ENCODE measurements at places on chromosomes 13 and 19.

DNA sequence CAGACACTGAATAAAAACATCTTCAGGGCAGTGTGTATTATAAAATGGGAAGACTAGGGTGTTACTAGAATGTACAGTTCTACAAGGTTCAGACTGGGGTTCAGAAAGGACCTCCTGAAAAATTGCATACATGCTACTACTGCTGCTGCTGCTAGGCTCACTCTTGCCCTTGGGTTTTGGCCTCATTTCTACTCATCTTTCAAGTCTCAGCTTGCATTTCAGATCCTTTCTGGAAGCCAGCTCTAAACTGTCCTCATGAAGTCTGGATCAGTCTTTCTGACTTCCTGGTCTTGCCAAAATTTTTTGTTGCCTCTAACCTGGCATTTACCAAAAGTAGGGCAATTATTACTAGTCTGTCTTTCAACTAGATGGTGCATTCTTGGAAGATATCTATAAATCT, 393.3 kb downstream of the DIAPH3 start:
- H3K4me3 ChIP-seq: no peak overlapping the region
- no peak for DNase-seq
- no peaks in the 10 kb centered on the region for H3K27me3 ChIP-seq

- H3K4me1 ChIP-seq: no peaks in the 10 kb centered on the region
- no peaks in the 10 kb centered on the region for H3K27me3 ChIP-seq
- H3K4me3 ChIP-seq: no peak overlapping the region
- DNase-seq: no peak
These were observed 1610.7 kb upstream of the PCDH20 start for GRCh38 chr13:63026285-63026797.

- no peaks in the 10 kb centered on the region for H3K27me3 ChIP-seq
- DNase-seq: no peak
- H3K4me1 ChIP-seq: no peaks in the 10 kb centered on the region
- no peak overlapping the region for H3K4me3 ChIP-seq
These were observed 459.1 kb upstream of the GPC6 start for GRCh38 chr13:92767468-92767867.

DNA sequence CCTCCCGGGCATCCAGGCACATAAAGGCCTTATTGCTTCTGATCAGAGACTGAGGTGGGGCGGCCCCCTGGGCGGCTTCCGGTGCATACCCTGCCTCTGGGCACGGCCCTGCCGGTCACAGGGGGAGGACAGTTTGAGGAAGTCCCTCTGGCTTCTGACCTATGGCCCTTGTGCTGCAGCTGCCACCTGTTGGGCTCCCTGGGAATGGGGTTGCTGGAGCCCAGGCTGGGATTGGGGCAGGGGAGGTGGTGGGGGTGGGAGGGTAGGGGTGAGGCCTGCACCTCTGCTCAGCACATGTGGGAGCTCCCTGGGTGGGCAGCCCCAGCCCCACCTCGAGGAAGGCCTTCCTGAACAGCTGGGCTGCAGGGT, 10.7 kb downstream of the ANO8 start:
- H3K36me3 ChIP-seq: no peaks in the 10 kb centered on the region
- H3K27me3 ChIP-seq: peaks cover 7% of the 10 kb centered on the region
- no peak for DNase-seq
- no peak overlapping the region for H3K4me3 ChIP-seq

GRCh38 chr13:93101226-93101734, 125.3 kb upstream of the GPC6 start:
- no peak overlapping the region for H3K27ac ChIP-seq
- DNase-seq: no peak
- no peaks in the 10 kb centered on the region for H3K36me3 ChIP-seq
- no peaks in the 10 kb centered on the region for H3K27me3 ChIP-seq
- no peak overlapping the region for H3K4me3 ChIP-seq
